ENCODE measurements at places on chromosomes 4 and X. TPM values are rescaled to one million over a fixed set of nuclear protein-coding genes. Genes with fewer than 3 reads are reported as not detected.

The HDAC8 gene
- 21.9 TPM for total RNA-seq

DNA sequence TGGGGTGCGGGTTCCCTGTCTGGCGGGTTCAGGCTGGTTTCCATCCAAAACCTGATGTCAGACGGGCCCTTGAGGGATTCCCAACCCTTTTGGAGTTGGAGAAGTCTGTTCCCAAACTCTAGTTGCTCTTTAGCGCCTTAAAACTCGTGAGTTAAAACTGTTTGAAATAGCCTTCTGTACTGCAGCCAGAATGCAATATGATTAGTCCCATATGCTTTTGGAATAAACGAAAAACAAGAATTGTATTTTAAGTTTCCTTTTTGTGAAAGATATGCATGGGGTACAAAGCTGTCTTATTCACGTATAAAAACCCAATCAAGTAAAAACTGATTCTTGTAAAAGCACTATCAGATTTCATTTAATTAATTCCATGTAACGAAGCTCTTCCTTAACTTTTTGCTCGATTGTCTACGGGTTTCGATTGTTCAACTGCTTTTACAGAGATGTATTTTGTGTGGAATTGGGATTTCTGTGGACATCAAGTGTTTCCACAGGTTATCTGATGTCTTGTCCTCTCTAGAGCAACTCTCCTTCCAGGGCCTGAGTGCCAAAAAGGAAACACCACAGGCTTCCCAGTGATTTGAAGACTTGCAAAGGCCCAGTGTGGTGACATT lies 49.5 kb downstream of the CLDN34 start:
- no peak for DNase-seq

DNA sequence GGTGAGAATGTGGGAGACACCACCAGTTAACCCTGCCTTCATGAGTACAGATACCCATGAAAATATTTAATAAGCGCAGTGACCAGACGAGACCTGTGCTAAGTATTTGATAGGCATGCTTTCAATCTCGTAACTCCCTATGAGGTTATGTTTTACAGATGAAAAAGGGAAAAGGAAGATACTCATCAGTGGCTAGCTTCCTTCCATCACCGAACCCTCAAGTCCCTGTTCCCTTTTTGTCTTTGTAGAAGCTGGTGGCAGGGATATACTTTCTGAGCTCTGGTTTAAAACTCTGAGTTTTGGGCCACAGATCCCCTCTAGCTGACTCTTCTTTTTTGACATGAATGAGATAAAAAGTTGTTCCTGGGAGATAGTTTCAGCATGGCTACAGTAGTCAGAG lies 26.3 kb downstream of the AFF1 start:
- DNase-seq, result no peak

The RNF150 gene
- not detected for total RNA-seq

- DNase-seq, result no peak
Observed at GRCh38 chr4:82583897-82584587, 22.3 kb upstream of the TMEM150C start.

GRCh38 chr4:54625391-54625790 lies 32.4 kb upstream of the KIT start:
- DNase-seq, result no peak

GRCh38 chr4:188466001-188466400 lies 326.8 kb downstream of the TRIML1 start:
- no peak for DNase-seq

The MAGEC2 gene
- total RNA-seq, result not detected

The ZXDA gene
- total RNA-seq, result 14.6 TPM

The MAGEA1 gene
- total RNA-seq, result not detected

GRCh38 chr4:77156533-77156911 lies 485 bp upstream of the CCNG2 start:
- DNase-seq, result peak; percentile 99

The LNX1 gene
- total RNA-seq, result not detected

GRCh38 chr4:74893171-74893570 lies 39.7 kb upstream of the PARM1 start:
- no peak for DNase-seq

DNA sequence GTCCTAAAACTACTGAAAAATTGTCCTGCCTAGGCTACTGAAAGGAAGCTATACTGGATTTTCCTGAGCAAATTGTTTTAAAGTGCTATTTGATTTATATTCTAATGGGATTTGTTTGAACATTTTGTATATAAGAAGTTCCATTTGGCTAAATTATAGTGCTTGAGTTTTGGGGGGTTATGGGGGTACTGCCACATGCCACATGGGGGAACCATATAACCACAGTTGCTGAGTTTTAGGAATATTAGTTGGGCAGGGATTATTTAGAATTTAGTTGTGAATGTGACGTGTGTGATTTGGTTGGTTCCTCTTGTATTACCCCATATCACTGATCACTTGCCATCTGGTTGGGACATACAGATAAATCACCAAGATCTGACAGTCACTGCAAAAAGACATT lies 224.5 kb upstream of the TAPT1 start:
- DNase-seq, result no peak

GRCh38 chrX:17295791-17296190 lies 79.2 kb upstream of the NHS start:
- no peak for DNase-seq

- no peak for DNase-seq
Observed at GRCh38 chr4:20284990-20285389, 33.3 kb downstream of the SLIT2 start.

GRCh38 chr4:177638871-177639270 lies 196.6 kb upstream of the AGA start:
- DNase-seq, result no peak

The USP46 gene
- total RNA-seq, result 2.7 TPM

DNA sequence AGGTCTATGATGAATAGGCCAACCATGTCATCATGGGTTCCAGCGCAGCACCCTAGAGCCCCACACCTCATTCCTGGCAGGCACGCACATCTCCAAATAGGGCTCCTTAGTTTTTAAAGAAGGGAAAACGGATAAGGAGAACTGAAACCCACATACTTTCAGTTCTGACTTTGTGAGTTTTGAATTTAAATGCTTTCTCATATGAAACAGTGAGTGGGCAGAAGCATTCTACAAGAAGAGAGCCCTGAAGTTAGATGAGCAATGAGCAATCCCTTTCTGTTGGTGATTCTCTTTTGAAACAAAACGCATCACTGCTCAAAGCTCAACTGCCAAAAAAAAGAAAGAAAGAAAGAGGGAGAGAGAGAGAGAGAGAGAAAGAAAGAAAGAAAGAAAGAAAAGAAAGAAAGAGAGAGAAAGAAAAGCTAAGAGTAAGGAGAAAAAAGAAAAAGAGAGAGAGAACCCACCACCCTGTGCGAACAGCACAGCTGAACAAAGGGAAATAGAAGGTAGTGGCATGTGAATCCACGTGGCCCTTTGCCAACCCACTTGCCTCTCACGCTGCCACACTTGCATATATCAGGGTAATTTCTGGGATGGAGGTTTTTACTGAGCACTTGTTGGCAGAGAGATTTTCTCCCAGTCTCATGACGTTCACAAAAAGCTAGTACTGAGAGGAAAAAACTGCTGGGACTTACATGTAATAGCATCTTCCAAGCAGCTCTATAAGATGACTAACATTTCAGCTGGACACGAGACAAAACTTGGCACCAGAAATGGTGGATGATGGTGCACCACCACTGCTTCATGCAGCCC lies 31.0 kb downstream of the TMSB4X start:
- no peak for DNase-seq

Measured in naive thymus-derived CD8-positive, alpha-beta T cell (primary cell).